ENCODE measurements at places on chromosomes 2 and 18.
A peak's percentile ranks its signal among the peaks of the same experiment; 100 is the strongest.

GRCh38 chr2:25521665-25522387 is 151.6 kb downstream of the DTNB start:
- peak; percentile 61 for DNase-seq

GRCh38 chr18:53426666-53427184 is 797.7 kb downstream of the MBD2 start:
- DNase-seq: no peak

DNA sequence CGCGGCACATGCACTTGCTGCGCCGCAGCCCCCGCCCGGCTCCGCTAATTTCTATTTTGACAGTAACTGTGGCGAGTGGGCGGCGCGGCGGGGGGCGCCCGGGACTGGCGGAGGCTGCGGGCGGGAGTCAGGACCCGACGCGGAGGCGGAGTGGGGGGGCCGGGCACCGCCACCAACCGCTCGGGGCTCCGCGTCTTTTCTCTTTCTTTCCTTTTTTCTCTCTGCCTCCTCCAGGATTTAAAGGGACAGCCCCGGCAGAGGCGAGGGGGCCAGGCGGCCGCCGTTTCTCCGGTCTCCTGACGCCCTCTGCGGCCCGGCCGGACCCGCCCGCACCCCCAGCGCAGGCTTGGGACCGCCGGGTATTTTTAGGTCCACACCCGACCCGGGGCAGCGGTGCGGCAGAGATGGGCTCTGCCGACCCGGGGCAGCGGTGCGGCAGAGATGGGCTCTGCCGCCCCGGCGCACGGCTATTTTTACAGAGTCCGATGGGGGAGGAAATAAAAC is 460 bp upstream of the ZBTB7C start:
- DNase-seq: no peak

DNA sequence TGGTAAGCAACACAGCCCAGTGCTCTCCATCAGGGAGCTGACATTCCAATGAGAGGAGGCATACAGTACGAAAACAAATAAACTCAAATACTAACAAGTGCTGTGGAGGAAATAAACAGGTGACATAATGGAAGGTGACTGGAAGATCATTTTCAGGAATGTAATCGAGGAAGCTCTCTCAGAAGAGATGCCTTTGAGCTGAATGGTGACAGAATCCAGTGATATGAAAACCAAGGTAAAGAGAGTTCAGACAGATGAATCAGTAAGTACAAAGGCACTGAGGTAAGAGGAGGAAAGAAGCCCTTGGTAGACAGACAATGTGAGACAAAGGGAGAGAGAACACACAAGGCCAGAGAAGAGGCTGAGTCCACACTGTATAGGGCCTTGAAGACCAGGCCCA is 252.1 kb downstream of the LRATD1 start:
- no peak for DNase-seq

- DNase-seq: no peak
Observed at GRCh38 chr2:240928476-240929363, 22.6 kb downstream of the CROCC2 start.

- peak; percentile 32 for DNase-seq
Observed at GRCh38 chr18:79402977-79403722, 7.4 kb downstream of the NFATC1 start.

DNA sequence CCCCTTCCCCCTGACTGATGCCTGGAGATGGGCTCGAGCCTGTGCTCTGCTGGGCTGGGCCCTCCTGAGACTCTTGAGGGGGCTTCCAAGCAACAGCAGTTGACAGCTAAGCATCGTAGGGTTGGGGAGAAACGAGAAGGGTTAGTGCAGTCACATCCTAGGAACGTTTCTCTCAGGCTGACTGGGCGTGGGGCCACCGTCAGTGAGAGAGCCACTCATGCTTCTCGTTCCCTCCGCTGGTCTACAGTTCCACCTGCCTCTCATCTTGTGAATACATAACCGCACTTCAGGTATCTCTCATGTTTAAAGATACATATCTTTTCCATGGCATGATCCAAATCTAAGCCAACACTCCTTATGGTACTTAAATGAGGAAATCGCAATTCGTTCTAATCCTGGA is 66.4 kb downstream of the TRAPPC12 start:
- DNase-seq: no peak

DNA sequence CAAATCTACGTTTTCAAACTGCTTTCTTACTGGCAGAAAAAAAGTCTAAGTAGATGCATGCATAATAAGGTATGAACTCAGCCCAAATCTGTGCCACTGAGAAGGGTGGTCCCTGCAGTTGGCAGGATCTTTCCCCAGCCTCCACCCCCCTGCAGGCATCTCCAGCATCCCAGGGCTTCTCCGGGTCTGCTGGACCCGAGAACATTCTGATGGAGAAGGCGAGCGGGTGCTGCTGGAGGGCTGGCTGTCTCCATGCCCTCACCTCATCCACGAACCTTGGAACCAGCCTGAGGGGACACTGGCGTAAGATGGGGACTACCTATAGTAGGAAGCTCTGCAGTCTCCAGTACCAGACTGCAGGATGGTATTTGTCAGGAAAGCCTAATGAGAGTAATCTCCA is 198.9 kb downstream of the HDAC4 start:
- no peak for DNase-seq

- DNase-seq: no peak
Observed at GRCh38 chr2:42102591-42103450, 55.0 kb downstream of the PKDCC start.

DNA sequence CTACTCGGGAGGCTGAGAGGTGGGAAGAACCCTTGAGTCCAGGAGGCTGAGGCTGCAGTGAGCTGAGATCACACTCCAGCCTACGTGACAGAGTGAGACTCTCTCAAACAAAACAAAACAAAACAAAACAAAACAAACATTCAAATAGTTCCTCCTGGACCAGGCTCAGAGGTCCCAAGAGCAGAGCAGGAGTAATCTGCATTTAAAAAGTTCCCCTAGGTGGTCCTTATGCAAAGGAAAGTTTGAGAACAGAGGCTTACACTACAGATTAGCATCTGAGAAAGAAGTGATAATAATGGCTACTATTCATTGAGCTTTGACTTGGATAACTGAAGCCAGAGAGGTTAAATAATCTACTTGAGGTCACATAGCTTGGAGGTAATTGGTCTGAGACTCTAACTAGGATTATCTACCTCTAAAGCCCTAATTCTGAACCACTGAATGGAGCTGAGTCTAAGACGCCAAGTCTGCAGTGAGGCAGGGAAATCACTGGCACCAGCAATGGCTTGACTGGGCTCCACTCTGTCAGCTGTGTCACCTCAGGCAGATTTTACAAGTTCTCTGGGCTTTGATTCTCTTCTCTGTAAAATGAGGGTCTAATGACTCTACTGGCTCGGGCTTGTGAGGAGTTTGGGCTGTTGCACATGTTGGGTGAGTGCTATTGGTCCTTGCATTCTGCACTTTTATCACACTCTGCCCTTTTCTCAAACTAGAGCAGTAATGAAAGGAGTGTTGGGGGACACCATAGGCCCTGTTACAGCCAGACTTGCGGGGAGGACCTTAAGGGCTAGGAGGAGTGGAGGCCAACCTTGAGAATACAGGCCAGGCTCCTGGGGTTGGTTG is 29.2 kb upstream of the DLX2 start:
- DNase-seq: no peak

DNA sequence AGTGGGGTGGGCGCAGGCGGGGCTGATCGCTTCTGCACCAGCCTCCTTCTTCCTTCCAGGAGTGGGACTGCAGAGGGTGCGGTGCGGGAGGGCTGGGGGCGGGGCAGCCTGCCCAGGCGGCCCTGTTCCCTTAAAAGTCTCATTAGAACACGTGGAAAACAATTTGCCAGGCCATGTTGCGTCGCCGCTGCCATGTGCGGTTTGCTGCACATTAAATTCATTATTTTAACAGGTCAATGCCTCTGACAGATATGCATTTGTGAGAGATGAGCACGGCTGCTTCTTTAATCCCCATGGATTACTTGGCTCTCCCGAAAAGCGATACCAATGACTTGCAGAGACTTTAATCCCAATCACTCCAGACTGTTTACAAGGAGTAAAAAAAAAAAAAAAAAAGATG is 139.0 kb downstream of the CELF4 start:
- DNase-seq: no peak

GRCh38 chr18:73766910-73767515 is 380.6 kb downstream of the FBXO15 start:
- DNase-seq: no peak

GRCh38 chr2:155203178-155203577 is 504.7 kb downstream of the KCNJ3 start:
- DNase-seq: no peak

- DNase-seq: no peak
Observed at GRCh38 chr2:230423851-230424458, 8.0 kb downstream of the SP100 start.

GRCh38 chr2:17375262-17375661 is 143.0 kb downstream of the RAD51AP2 start:
- no peak for DNase-seq

GRCh38 chr2:232744963-232745362 is 31.4 kb downstream of the KCNJ13 start:
- DNase-seq: no peak

GRCh38 chr2:181106229-181106628 is 125.8 kb downstream of the UBE2E3 start:
- DNase-seq: no peak
